ENCODE measurements at places on chromosomes 5 and 9. TPM values are rescaled to one million over a fixed set of nuclear protein-coding genes. Genes with fewer than 3 reads are reported as not detected.

ADGRD2 gene
- polyA plus RNA-seq: not detected

ANKDD1B gene
- polyA plus RNA-seq: 0.77 TPM

WDR41 gene
- 11.3 TPM for polyA plus RNA-seq

IRGM gene
- 0.20 TPM for polyA plus RNA-seq

GOLM1 gene
- 6.7 TPM for polyA plus RNA-seq

PCDHA10 gene
- 0.03 TPM for polyA plus RNA-seq

CDH10 gene
- polyA plus RNA-seq: not detected

PCDHB7 gene
- polyA plus RNA-seq: 0.16 TPM

MELK gene
- polyA plus RNA-seq: 0.74 TPM

BARHL1 gene
- not detected for polyA plus RNA-seq

GCNT4 gene
- polyA plus RNA-seq: 0.83 TPM

TCOF1 gene
- 20.1 TPM for polyA plus RNA-seq

LCN1 gene
- polyA plus RNA-seq: not detected

ARHGEF39 gene
- polyA plus RNA-seq: 1.1 TPM

IL3 gene
- polyA plus RNA-seq: not detected

AKNA gene
- polyA plus RNA-seq: 124 TPM

ZNF658 gene
- polyA plus RNA-seq: 1.3 TPM

PLPP1 gene
- polyA plus RNA-seq: 49.5 TPM

PTPN3 gene
- polyA plus RNA-seq: 0.35 TPM

FBXO4 gene
- polyA plus RNA-seq: 19.7 TPM

PPP3R2 gene
- not detected for polyA plus RNA-seq

GGTA1 gene
- polyA plus RNA-seq: 11.2 TPM

MYMK gene
- polyA plus RNA-seq: not detected

SLC36A2 gene
- not detected for polyA plus RNA-seq

CCNJL gene
- 1.3 TPM for polyA plus RNA-seq

EXOSC2 gene
- 22.8 TPM for polyA plus RNA-seq

TEX48 gene
- polyA plus RNA-seq: not detected

ABLIM3 gene
- polyA plus RNA-seq: 5.2 TPM

SPAAR gene
- polyA plus RNA-seq: 0.63 TPM
